Omental fat pad (tissue), 4 donors: ENCODE measurements at places on chromosomes 1 and 21. TPM values are rescaled to one million over a fixed set of nuclear protein-coding genes. Genes with fewer than 3 reads are reported as not detected.

DNA sequence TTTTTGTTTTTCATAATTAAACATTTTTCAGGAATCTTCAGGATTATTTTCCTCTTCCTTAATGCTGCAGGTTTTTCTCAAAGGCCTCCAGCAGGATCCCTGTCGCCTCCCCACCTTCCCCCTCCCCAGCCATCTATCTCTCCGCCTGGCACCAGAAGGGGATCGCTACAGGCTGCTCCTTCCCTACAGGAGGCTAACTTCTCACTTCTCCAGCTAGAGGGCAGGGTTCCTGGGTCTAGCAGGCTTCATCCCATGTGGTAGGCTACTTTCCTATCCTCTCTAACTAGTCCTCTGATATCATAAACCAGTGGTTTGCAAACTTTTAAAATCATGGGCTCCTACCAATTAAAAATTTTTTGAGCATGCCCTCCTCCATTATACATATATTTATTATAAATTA lies 104.1 kb downstream of the KCNN3 start:
- DNase-seq, result no peak

- no peak for DNase-seq
These were observed 60.4 kb downstream of the TEX35 start for GRCh38 chr1:178573330-178573729.

TMOD4 gene
- not detected for total RNA-seq

DNA sequence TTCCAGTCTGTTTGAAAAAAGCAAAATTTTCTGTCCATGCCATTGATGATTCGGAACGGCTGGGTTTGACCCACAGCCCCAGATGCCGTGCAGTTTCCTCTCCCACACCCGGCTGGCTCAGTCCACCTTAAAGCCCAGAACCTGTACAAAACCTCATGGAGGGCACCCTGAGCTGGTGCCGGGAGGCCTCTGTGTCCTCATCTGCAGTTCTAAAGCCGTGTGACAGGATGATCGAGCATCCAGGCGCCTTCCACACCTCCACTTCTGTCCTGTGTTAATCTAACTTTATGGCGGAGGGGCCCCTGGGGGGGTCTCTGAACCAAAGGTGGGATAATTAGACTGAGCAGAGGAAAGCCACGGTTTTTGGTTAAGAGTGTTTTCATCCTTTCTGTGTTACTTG lies 49.6 kb downstream of the SLC37A1 start:
- DNase-seq, result no peak

DNA sequence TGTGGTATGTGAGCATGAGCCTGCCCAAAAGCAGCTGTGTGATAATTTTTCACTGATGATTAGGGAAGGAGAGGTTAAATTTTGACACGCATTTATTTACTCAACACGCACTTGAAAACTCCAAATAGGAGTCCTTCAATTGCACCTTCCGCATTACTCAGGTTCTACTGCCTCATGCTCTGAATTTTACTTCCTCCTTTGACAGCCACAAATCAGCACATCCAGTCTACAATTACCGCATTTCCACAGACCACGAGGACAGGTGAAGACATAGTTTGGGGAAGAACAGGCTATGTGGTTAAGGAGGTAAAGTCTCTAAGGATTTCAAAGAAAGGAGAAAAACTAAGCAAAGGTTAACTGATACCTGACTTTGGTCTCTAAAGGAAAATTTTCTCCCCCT lies 2.6 kb downstream of the CAPN8 start:
- DNase-seq, result no peak

TMCC2 gene
- total RNA-seq, result 1.6 TPM

ZNF593OS gene
- total RNA-seq, result not detected
